ENCODE measurements at places on chromosomes 5 and 9. TPM values are rescaled to one million over a fixed set of nuclear protein-coding genes. Genes with fewer than 3 reads are reported as not detected.

Gene LCP2
- 2.6 TPM for polyA plus RNA-seq

Gene CER1
- not detected for polyA plus RNA-seq

Gene SNCB
- not detected for polyA plus RNA-seq

Gene NREP
- 4.6 TPM for polyA plus RNA-seq

Gene IL9
- polyA plus RNA-seq: not detected

Gene PCSK1
- 0.04 TPM for polyA plus RNA-seq

Gene HTR1A
- polyA plus RNA-seq: not detected

Gene PCDHA10
- polyA plus RNA-seq: 0.02 TPM

Gene EMB
- polyA plus RNA-seq: 3.5 TPM

Gene RELL2
- polyA plus RNA-seq: 6.7 TPM

Gene CDKN2A
- 11.3 TPM for polyA plus RNA-seq

Gene CDH9
- not detected for polyA plus RNA-seq

Gene GZMA
- 2.5 TPM for polyA plus RNA-seq

Gene WNT8A
- polyA plus RNA-seq: not detected

Data from esophagus (tissue), 2 donors.